Kidney epithelial cell (primary cell): ENCODE measurements at places on chromosomes 6 and 20. TPM values are rescaled to one million over a fixed set of nuclear protein-coding genes. Genes with fewer than 3 reads are reported as not detected.

DNA sequence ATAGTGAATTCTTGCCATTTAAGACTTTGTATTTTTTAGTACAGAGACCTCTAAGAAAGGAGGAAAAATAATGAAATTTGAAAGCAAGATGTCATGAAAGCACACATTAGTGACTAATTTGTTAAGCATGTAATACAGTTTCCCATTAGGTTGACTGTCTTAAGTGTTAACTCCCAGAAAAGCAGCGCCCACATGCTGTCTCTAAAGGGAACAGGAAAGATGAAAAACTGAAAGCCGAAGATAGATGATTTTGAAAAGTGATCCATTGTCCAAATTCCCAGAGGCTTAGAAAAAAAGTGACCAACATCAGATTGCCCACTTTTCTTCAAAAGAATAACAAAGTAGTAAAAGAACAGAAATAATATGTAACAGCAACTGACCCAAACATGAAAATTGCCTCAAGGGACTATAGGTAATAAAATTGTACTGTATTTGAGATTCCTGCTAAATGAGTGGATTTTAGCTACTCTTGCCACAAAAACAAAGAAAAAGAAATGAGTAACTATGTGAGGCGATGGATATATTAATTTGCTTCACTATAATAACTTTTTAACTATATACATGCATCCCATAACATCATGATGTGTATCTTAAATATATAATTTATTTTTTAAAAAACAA, 83.2 kb upstream of the OGFRL1 start:
- no peak for DNase-seq

ENPP3 gene
- total RNA-seq = not detected in 2 replicates

DNA sequence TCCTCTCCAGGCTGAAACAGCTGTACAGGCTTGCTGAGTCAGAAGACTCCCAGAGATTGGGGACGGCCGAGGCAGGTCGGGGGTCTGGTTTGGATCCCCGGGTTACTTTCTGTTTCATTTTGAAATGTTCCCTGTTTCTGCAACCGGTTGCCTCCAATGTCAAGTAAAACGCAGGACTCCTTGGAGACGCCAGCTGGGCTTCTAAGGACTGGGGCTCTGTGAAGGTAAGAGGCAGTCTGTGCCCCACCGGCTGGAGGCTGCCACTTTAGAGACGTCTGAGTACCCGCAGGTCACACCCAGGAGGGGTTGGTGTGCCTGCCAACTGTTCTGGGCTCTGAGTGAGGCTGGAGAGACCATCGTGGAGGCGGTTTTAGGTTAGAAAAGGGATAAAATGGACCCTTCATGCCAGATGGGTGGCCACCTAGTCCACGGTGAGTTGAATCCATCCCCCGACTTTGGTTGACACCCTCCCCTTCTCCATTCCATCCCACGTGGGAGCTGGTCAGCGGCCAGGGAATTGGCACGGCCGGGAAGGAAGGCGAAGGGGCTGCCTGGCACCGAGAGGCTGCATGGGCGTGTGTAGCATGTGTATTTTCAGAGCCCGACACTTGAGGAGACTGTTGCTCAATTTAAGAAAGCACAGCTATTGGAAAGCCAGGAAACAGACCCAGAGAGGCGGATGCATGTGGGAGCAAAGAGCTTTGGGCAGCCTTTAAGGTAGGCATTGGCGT, 240.9 kb downstream of the PHACTR1 start:
- peak; percentile 35 for DNase-seq

GRCh38 chr6:168943231-168943905, 310.3 kb downstream of the THBS2 start:
- DNase-seq = no peak

CCN5 gene
- not detected in 2 replicates for total RNA-seq

CEP43 gene
- total RNA-seq = 13.8 and 21.1 TPM in 2 replicates

HLA-DQB2 gene
- total RNA-seq = not detected in 2 replicates

NRSN2 gene
- 36.9 and 37.5 TPM in 2 replicates for total RNA-seq

- DNase-seq = no peak
Observed at GRCh38 chr6:76843054-76843822, 620.1 kb downstream of the HTR1B start.

RTEL1 gene
- total RNA-seq = 18.6 and 30.7 TPM in 2 replicates

DNA sequence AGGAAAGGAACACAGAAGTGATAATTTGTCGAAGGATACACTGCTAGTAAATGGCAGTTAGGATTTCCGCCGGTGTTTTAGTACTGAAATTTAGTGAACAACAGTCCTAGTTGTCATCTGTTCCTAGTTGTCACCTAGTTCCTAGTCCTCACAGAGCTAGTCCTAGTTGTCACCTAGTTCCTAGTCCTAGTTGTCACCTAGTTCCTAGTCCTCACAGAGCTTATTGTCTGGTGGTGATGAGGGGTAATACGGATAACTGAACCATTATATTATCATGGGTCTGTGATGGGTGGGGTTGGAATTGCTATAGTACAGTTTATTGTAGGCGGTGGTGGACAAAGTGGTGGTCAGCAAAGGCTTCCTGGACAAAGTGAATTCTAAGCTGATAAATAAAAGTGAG, 1.8 kb downstream of the SNRNP48 start:
- DNase-seq = no peak

DNA sequence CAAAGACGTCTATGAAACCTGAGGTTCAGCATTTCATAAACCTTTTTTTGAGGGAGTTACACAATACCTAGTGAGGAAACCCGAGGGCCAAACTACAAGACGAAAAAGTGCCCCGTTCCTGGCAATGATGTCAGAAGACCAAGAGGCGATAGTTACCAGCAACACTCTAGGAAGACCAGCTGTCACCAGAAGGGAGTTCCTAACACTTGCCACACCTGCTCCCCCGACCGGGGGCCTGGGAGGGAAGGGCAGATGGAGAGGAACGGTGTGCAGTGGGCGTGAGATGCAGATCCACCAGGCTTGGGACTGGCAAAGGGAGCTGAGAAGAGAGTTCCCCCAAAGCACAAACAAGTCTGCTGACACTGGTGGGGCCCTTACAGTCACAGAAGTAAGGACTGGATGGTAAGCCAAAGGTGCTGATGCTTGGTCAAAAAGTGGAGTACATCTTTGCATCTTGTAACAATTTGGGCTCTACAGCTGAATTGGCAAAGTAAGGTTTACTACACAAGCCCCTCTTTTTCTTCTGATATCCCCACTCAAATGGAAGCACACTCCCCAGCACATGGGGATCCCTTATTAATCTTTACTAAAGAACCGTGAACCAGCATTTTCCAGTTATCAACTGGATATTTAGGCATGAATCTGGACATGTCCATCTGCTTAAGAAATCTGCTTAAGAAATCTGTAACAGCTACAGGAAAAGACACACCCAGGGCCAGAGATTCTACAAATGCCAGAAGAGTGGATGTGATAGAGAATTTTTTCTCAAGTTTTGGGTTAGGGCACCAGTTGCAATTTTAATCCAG, 38.5 kb downstream of the PANK2 start:
- no peak for DNase-seq

SPTLC3 gene
- total RNA-seq = 0.89 and 1.2 TPM in 2 replicates

- no peak for DNase-seq
Observed at GRCh38 chr6:12605888-12606345, 110.7 kb upstream of the PHACTR1 start.

PRDM13 gene
- total RNA-seq = 0.04 TPM in 1 of 2 replicates, not detected in the other

RAD21L1 gene
- not detected in 2 replicates for total RNA-seq

DNA sequence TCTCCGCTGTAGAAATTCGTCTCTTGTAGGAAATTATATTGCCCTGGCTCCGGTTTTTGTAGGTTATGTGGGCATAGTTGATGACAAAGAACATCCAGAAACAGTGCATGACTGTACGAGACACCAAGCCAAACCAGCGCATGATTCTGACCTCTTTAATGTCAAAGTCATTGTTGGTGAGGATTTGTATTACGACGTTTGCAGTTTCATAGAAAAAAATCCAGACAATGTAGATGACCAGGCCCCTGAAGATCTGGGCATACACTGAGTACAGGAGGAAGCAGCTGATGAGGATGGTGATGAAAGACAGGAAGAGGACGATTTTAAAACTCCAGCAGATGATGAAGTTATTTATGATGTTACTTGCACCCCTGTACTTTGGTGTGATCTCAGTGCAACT, 39.1 kb upstream of the TBC1D22B start:
- no peak for DNase-seq

BFSP1 gene
- 2.1 and 4.5 TPM in 2 replicates for total RNA-seq

- DNase-seq = no peak
Observed at GRCh38 chr6:90175627-90176538, 120.8 kb downstream of the BACH2 start.

CBLN4 gene
- total RNA-seq = not detected in 2 replicates

- no peak for DNase-seq
Observed at GRCh38 chr20:5393218-5393870, 76.6 kb upstream of the PROKR2 start.

- DNase-seq = no peak
Observed at GRCh38 chr20:49267327-49267726, 10.5 kb downstream of the ZNFX1 start.

CENPW gene
- total RNA-seq = 4.2 and 5.7 TPM in 2 replicates
